Astrocyte (in vitro differentiated cells and primary cell): ENCODE measurements at places on chromosomes 4 and X. TPM values are rescaled to one million over a fixed set of nuclear protein-coding genes. Genes with fewer than 3 reads are reported as not detected.

DNA sequence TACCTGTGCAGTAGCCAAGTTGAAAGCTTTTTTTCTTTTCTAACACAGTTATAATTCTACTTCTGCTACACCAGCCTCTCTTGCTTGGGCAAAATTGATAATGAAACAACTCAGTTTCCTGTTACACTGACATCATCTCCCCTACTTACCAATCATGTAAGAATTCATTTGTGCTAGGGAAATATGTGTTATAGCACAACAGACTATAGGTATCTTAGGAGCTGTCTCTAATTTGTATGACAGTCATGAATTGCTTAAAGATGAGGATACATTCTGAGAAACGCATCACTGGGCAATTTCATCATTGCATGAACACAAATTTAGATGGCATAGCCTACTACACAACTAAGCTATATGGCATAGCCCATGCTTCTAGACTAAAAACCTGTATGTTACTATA lies 246.3 kb upstream of the ANKRD50 start:
- DNase-seq: no peak

DNA sequence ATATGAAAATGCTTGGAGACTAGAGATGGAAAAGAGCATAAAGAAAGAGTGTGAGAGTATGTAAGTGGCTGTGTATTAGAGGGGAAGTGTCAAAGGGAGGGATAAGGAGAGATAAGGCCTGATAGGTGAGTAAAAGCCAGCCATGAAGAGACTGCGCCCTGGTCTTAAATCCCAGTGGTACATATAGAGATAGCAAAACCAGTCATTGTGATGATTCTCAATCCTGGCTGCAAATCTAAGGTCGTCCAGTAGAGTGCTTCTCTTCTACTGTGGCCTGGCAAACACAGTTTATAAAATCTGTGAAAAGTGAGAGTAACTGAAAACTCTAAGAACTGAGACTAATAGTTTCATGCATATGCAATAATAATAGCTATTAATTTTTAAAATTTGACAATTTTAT lies 86.9 kb downstream of the MAB21L2 start:
- no peak for DNase-seq

The DCAF12L2 gene
- 0.38 and 0.59 TPM in 2 replicates for total RNA-seq

The TCEANC gene
- 1.0 and 2.3 TPM in 2 replicates for total RNA-seq

The MYOZ2 gene
- total RNA-seq: 0.24 and 1.1 TPM in 2 replicates

The BEND2 gene
- not detected in 2 replicates for total RNA-seq

The PCDH10 gene
- total RNA-seq: 9.1 and 12.5 TPM in 2 replicates

The NLGN4X gene
- total RNA-seq: 11.3 and 11.5 TPM in 2 replicates
